ENCODE measurements at places on chromosomes 7 and 10. TPM values are rescaled to one million over a fixed set of nuclear protein-coding genes. Genes with fewer than 3 reads are reported as not detected.
A peak's percentile ranks its signal among the peaks of the same experiment; 100 is the strongest.

Gene LBX1
- total RNA-seq: not detected

Gene CLRN3
- 0.12 TPM for total RNA-seq

Gene ADCY1
- 7.4 TPM for total RNA-seq

Gene SUN3
- not detected for total RNA-seq

Gene TYW1
- 23.1 TPM for total RNA-seq

Gene FOXI2
- total RNA-seq: not detected

Gene ADAM22
- total RNA-seq: 10.7 TPM

GRCh38 chr7:129431911-129432643 is 2.2 kb upstream of the STRIP2 start:
- no peak for DNase-seq
- no peak overlapping the region for H3K27ac ChIP-seq
- H3K27me3 ChIP-seq: peaks cover 15% of the 10 kb centered on the region
- H3K4me3 ChIP-seq: no peak overlapping the region
- H3K4me1 ChIP-seq: peaks cover 14% of the 10 kb centered on the region

DNA sequence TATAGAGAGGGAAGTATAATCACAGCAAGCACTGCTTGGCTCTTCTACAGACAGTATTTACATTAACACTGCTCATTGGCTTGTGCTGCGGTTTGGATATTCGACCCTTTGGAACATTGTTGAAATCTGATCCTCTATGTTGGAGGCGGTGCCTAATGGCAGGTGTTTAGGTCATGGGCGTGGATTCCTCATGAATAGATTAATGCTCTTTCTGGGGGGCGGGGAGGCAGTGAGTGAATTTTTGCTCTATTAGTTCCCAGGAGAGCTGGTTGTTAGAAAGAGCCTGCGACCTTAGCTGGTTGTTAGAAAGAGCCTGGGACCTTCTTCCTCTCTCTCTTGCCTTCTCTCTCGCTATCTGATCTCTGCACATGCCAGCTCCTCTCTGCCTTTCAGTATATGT is 77.3 kb upstream of the SVIL start:
- no peaks in the 10 kb centered on the region for H3K36me3 ChIP-seq
- H3K4me3 ChIP-seq: no peak overlapping the region
- peak overlapping the region; percentile 41 for H3K27ac ChIP-seq
- peak; percentile 36 for DNase-seq
- peaks cover 17% of the 10 kb centered on the region for H3K4me1 ChIP-seq

GRCh38 chr10:114856544-114857287 is 35.1 kb downstream of the FHIP2A start:
- H3K36me3 ChIP-seq: peaks cover 6% of the 10 kb centered on the region
- H3K27ac ChIP-seq: no peak overlapping the region
- H3K4me3 ChIP-seq: no peak overlapping the region
- H3K27me3 ChIP-seq: no peaks in the 10 kb centered on the region
- H3K4me1 ChIP-seq: no peaks in the 10 kb centered on the region
- no peak for DNase-seq

DNA sequence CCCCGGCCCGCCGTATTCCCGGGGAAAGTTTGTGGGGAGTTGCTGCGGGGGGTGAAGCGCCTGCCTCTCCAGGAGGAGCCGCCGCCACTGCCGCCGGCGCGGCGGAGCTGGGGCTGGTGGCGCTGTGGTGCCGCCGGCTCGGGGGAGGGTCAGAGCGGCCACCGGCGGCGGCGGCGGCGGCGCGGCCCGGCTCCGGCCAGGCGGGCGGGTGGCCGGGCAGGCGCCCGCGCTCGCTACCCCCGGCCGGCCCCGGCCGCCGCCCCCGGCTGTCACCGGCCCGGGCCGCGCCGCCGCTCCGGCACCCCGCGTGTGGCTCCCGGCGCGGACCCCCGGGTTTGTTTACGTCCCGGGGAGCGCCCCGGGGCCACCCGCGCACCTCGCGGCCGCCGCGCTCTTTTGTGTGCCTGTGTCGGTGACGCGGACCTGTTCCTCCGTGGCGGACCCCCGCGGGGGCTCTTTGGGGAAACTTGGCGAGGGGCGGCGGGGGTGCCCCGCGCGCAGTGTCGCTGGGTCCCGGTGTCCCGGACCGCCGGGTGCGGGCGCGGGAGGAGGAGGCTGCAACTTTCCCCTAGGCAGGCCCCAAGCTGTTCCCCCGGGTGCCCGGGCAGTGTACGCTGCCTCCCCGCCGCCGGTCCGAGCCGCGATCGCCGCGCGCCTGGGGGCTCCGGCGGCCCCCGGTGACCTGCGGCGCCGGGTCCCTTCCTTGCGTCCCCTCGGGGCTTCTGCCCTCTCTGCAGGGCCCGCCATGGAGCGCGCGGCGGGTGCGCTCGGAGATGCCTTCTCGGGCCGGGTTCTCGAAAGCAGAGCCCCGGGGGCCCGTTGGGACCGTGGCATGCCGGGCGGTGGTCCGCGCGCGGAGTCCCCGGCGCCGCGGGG is 593 bp upstream of the CUX1 start:
- peaks cover 44% of the 10 kb centered on the region for H3K4me1 ChIP-seq
- H3K27me3 ChIP-seq: peaks cover 37% of the 10 kb centered on the region
- no peaks in the 10 kb centered on the region for H3K36me3 ChIP-seq
- no peak overlapping the region for H3K27ac ChIP-seq

GRCh38 chr7:140369294-140369693 is 29.0 kb downstream of the SLC37A3 start:
- H3K36me3 ChIP-seq: no peaks in the 10 kb centered on the region
- no peaks in the 10 kb centered on the region for H3K4me1 ChIP-seq
- H3K27ac ChIP-seq: no peak overlapping the region
- H3K27me3 ChIP-seq: no peaks in the 10 kb centered on the region
- H3K4me3 ChIP-seq: no peak overlapping the region
- no peak for DNase-seq

DNA sequence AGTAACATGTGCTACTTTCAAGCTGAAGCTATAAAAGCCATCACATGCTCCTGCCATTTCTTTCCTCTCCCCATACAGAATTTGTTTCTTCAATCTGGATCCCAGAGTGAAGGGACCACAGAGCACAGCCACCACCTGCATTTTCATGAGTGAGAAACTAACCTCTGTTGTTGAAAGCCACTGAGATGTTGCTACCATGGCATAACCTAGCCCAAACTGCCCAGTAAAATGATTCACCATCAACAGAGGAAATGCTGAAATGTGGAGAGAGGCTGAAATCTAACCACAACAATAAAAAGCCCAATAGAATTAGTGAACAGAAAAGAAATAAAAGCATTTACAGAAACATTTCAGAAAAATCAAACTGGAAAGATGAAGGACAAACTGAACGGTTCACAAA is 125.2 kb downstream of the AMPH start:
- H3K4me1 ChIP-seq: no peaks in the 10 kb centered on the region
- no peaks in the 10 kb centered on the region for H3K36me3 ChIP-seq
- no peak overlapping the region for H3K27ac ChIP-seq
- H3K27me3 ChIP-seq: no peaks in the 10 kb centered on the region
- H3K4me3 ChIP-seq: no peak overlapping the region

DNA sequence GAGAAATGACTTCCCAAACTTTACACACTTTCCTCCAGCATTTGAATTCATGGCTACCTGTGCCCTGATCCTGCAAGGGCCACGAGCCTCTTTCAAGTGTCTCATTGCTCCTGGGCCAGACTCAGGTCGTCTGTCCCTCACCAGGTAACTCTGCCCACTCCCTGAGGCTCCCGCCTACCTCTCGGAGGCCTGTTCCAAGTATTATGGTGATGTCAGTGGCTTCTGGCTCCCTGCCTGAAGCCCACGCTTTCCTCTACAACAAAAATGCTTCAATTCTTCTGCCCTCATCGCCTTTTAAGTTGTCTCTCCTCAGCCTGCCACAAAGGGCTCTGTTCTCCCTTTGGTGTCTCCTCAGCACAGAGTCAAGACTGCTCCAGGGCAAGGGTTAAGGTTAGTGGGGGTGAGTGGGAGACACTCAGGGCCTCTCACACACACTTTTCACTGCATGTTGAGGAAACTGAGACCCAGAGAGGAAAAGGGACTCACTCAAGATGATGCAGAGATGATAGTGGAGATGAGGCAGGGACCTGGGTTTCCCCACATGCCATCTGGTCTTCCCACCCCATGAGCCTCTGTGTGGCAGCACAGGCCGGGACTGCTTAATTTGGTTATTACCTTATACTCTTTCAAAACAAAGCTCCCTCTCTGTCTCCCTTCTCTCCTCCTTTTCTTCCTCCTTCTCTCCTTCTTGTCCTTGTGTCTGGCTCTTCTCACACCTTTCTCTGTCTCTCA is 28.3 kb upstream of the EGR2 start:
- H3K27ac ChIP-seq: no peak overlapping the region
- H3K27me3 ChIP-seq: no peaks in the 10 kb centered on the region
- DNase-seq: no peak
- no peaks in the 10 kb centered on the region for H3K4me1 ChIP-seq
- H3K36me3 ChIP-seq: no peaks in the 10 kb centered on the region
- no peak overlapping the region for H3K4me3 ChIP-seq

- H3K36me3 ChIP-seq: no peaks in the 10 kb centered on the region
- H3K27ac ChIP-seq: no peak overlapping the region
- DNase-seq: no peak
These were observed 21.5 kb upstream of the IKZF1 start for GRCh38 chr7:50282813-50283605.
